ENCODE measurements at places on chromosomes 3 and 15.
A peak's percentile ranks its signal among the peaks of the same experiment; 100 is the strongest.

GRCh38 chr3:150610785-150611184 is 7.7 kb downstream of the SELENOT start:
- no peak for DNase-seq
- peaks cover 60% of the 10 kb centered on the region for H3K4me1 ChIP-seq
- peaks cover 48% of the 10 kb centered on the region for H3K36me3 ChIP-seq
- no peaks in the 10 kb centered on the region for H3K27me3 ChIP-seq
- H3K4me3 ChIP-seq, result no peak overlapping the region

- peaks cover 13% of the 10 kb centered on the region for H3K36me3 ChIP-seq
- H3K4me3 ChIP-seq, result no peak overlapping the region
- H3K27me3 ChIP-seq, result no peaks in the 10 kb centered on the region
- H3K4me1 ChIP-seq, result peaks cover 11% of the 10 kb centered on the region
- no peak overlapping the region for H3K27ac ChIP-seq
Observed at GRCh38 chr15:84697236-84697990, 18.5 kb downstream of the SEC11A start.

DNA sequence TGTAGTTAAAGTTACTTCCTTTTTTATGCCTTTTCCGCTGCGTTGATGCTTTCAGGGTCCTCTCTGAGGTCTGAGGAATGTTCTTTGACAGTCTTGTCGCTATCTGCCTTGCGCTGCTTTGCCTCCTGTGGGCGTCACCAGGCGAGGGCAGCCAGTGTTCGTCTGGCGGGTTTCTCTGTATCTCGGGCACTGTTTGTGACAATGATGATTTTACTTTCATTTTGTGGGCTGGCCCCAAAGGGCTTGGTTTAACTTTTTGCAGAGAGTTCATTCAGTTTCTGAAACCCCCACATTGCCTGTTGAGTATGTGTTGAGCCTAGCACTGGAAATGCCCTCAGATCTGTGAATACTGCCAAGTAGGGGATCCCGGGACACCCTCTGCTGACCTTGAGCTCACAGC is 24.6 kb upstream of the SACM1L start:
- H3K27me3 ChIP-seq, result no peaks in the 10 kb centered on the region
- H3K27ac ChIP-seq, result peak overlapping the region; percentile 94
- peaks cover 21% of the 10 kb centered on the region for H3K36me3 ChIP-seq
- peak overlapping the region; percentile 91 for H3K4me3 ChIP-seq

DNA sequence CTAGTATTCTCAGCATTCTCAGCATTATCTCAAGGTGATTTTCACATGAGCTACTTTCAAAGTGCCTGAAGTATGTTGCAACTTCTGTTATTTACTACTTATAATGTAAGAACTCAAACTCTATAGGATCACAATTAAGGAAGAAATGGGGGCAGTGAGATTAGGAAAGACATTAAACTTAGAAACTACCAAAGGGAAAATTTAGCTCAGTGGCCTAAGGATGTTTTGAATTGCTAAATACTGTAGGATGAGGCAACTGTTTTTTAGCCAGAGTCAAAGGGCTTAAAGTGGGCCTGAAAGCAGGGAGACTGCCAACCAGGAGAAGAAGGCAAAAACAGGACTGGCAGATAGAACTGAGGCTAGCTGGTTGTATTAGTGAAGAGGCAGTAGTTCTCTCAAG is 55.5 kb upstream of the MBNL1 start:
- no peak for DNase-seq
- peaks cover 9% of the 10 kb centered on the region for H3K36me3 ChIP-seq
- peaks cover 42% of the 10 kb centered on the region for H3K4me1 ChIP-seq
- H3K4me3 ChIP-seq, result no peak overlapping the region
- H3K27ac ChIP-seq, result no peak overlapping the region

DNA sequence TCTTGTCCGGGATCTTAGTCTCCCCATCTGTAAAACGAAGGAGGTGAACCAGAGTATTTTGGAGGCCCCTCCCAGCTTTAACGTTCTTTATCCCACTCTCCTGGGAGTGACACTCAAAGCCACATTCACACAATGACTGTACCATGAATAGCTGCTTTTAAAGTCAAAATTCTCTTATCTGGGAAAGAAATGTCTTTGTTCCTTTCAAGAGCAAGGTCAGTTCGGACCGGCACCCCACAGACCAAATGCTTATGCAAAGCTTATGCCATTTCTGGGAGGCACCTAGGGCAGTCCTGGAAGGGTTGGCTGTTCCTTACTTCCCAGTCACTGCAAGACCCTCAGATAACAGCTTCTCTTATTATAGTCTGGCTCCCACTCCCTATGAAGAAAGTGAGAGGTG is 53.5 kb upstream of the WNT5A start:
- no peak for DNase-seq
- no peaks in the 10 kb centered on the region for H3K36me3 ChIP-seq
- H3K4me1 ChIP-seq, result no peaks in the 10 kb centered on the region
